Stimulated activated CD4-positive, alpha-beta T cell treated with anti-CD3 and anti-CD28 coated beads, Interleukin-4, amount 100 ng/mL, for 24 hours (primary cell): ENCODE measurements at places on chromosomes 3 and 15.

- DNase-seq = no peak
Measured at GRCh38 chr3:127276396-127276795, 11.4 kb downstream of the PRR20G start.

- DNase-seq = no peak
Measured at GRCh38 chr3:17802950-17803349, 60.5 kb upstream of the TBC1D5 start.

DNA sequence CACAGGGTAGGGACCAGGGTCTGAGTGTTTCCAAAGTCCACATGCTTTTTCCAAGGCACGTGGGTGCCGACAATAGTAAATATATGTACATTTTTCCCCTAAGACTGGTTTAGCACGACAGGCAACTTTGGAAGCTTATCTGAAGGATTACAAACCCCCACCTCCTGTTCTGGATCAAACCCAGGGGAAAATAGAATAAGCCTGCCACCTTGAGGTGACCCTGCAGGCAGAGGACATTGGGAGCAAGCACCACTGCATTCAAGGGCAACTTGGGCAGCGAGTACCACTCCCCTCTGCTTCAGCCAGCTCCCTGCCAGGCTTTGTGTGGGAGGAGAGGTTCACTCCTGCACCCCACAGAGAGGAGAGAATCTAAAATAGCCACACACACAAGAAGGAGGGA is 44.8 kb downstream of the KBTBD12 start:
- no peak for DNase-seq

DNA sequence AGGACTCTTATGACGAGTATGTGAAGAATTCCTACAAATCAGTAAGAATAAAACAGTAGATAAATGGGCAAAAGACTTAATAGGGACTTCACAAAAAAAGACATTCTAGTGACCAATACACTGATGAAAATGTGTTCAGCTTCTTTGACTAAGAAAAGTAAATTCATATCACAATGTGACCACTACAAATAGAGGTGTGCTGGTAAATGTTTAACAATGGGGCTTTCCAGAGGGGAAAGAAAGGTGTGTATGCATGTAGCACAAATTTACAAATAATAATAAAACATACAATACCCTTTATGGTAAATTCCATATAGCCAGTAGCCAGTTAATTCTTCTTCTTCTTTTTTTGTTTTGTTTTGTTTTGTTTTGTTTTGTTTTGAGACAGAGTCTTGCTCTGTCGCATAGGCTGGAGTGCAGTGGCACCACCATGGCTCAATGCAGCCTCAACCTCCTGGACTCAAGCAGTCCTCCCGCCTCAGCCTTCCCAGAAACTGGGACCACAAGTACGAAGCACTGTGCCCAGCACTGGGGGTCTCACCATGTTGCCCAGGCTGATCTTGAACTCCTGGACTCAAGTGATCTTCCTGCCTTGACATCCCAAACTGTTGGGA is 17.5 kb upstream of the NMD3 start:
- no peak for DNase-seq

GRCh38 chr3:8822141-8822540 is 52.7 kb upstream of the OXTR start:
- DNase-seq = no peak

- no peak for DNase-seq
Measured at GRCh38 chr3:21751886-21752285, 876 bp upstream of the ZNF385D start.

- no peak for DNase-seq
Measured at GRCh38 chr3:108093021-108093420, 2.2 kb upstream of the CD47 start.

GRCh38 chr15:90033006-90033405 is 31.9 kb downstream of the ZNF710 start:
- no peak for DNase-seq

DNA sequence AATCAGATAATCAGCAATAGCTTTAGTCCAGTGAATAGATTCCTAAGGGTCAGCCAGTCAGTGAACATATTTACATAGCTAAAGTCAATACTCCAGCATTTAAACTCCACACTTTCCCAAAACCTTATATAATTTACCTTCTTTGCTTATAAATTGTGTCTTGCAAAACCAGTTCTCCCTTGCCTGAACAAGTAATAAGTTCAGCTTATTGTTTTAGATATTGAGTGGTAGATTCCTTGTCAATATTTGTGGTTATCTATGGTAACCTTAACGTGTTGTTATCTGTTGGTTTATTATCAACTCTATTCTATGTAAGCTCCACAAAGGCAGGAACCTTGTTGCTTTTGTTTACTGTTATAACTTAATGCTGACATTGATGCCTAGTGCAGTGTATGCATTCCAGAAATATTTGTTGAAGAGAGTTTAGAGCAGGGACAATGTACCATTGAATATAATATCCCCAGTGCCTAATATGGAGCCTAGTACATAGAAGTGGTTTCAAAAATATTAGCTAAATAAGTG is 24.0 kb downstream of the PLSCR5 start:
- DNase-seq = no peak

DNA sequence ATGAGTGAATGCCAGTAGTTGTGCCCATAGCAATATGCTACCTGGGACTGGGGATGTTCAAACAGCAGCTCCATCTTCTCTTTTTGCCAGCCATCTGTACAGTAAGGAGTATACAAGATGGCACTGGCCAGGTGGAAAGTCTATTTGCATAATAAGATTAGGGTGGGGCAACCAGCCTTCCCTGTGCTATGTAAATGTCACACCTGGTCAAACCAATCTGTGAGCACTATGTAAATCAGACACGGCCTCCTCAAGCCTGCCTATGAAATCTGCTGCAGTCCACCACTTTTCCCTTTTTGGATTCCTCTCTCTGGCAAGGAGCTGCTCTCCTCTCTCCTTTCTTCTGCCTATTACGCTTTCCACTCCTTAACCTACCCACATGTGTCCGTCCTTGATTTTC is 53.0 kb downstream of the C3orf80 start:
- DNase-seq = no peak

GRCh38 chr15:29849218-29849617 is 26.9 kb upstream of the TJP1 start:
- no peak for DNase-seq

DNA sequence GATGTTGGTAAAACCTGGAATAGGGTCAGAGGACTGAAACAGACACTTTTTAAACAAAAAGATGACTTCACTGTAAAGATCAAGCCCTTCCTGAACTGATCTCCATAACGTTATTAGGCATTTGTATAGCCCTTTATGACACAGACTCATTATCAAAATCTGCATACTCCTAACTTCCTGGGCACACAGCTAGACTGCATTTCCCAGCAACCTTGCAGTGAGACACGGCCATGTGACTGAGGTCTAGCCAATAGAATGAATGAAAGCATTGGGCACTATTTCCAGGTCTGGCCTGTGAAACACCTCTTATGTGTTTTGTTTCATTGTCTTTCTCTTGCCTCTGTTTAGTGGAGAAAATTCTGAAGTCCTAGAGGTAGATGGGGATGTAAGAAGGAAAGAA is 270.4 kb downstream of the NR1D2 start:
- DNase-seq = no peak

- DNase-seq = no peak
Measured at GRCh38 chr15:98714922-98715321, 66.6 kb downstream of the IGF1R start.
